Nasal cavity respiratory epithelium epithelial cell of viscerocranial mucosa (primary cell): ENCODE measurements at places on chromosomes 1 and 21. TPM values are rescaled to one million over a fixed set of nuclear protein-coding genes. Genes with fewer than 3 reads are reported as not detected.

Gene LEMD1
- total RNA-seq, result 1.5 and 6.8 TPM in 2 replicates

Gene TRIM17
- total RNA-seq, result 1.7 and 5.3 TPM in 2 replicates

Gene CDA
- total RNA-seq, result 0.68 and 0.71 TPM in 2 replicates

Gene FCGR3A
- total RNA-seq, result not detected in 2 replicates

Gene PIGM
- 3.2 and 3.8 TPM in 2 replicates for total RNA-seq
